Stimulated activated CD8-positive, alpha-beta memory T cell treated with anti-CD3 and anti-CD28 coated beads, Interleukin-12 subunit alpha, Interleukin-12 subunit beta, amount 100 ng/mL, for 1 hour (primary cell): ENCODE measurements at places on chromosomes 1 and 21.

GRCh38 chr21:45142469-45143308, 68.3 kb downstream of the ADARB1 start:
- DNase-seq: no peak

DNA sequence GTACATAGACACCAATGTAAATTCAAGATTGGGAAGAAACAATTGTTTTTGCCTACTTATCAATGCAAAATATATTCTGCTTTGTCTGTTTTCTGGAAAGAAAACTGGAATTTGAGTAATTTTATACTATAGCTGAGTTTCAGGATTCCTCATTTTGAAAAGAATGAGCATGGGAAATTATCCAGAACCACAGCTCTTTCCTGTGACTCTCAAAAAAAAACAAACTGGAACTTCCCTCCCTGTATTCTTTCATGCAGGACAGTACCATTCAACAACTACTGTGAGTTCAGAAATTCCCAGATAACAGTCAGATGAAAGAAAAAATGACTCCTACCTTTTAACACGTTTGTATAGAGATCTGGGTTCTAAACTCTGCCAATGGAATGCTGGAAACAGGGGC, 372.4 kb downstream of the TGFB2 start:
- DNase-seq: no peak

GRCh38 chr21:28454564-28455252, 538.0 kb downstream of the LTN1 start:
- DNase-seq: no peak

- DNase-seq: no peak
These were observed at the start of gene GJA4 for GRCh38 chr1:34792868-34793727. TSS of gene GJA4 (plus strand) at chr1:34792999. CDS start at chr1:34794214, 1,215 bp downstream.

- no peak for DNase-seq
These were observed 50.1 kb downstream of the ATF6 start for GRCh38 chr1:161816201-161816600.

- no peak for DNase-seq
These were observed 520.4 kb upstream of the CXADR start for GRCh38 chr21:16992448-16992847.

DNA sequence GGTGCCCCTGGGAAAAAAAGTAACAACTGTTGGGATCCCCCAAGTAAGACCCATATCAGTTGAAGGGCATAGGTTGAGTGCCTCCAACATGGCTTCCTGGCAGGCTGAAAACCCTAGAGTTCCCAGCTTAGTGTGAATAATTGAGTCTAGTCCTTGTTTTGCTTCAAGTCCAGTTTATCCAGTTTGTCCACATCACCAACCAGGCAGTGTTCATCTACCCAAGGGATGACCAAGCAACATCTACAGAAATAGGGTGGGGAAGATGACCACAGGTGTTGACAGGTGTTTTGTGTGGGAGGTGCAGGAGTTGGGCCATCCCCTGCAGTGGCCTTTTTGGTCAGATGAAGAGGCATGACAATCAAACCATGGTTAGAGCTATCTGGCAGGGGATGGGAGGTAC, 54.3 kb upstream of the ERO1B start:
- DNase-seq: no peak

- DNase-seq: no peak
These were observed 69.0 kb downstream of the VWA5B1 start for GRCh38 chr1:20359451-20360330.

DNA sequence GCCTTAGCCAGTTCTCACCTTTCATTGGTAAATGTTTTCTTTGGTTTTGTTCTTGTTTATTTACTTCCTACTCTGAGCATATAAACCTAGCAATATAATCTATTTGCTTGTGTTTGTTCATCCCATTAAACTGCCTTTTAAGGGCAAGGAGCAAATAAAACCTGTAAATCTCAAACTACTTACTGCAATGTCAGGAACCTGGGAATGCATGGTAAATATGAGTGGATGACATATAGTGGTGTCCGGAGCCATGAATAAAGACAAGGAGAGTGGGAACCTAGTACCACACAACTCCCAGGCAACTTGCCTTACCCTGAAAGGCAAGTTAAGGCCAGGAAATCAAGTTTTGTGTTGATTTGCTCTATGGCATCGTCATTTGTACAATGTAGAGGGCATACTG, 1133.7 kb upstream of the NCAM2 start:
- no peak for DNase-seq

DNA sequence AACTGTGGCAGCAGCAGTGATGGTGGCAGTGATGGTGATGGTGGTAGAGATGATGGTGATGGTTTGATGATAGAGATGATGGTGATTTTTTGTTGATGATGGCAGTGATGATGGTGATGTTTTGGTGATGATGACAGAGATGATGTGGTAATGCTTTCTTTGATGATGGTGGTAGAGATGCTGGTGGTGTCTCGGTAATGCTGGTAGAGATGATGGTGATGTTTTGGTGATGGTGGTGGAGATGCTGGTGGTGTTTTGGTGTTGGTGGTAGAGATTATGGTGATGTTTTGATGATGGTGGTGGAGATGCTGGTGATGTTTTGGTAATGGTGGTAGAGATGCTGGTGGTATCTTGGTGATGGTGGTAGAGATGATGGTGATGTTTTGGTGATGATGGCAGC, 131.6 kb downstream of the NAV1 start:
- DNase-seq: no peak

GRCh38 chr1:148362216-148362611, 120.9 kb downstream of the PPIAL4G start:
- DNase-seq: no peak

DNA sequence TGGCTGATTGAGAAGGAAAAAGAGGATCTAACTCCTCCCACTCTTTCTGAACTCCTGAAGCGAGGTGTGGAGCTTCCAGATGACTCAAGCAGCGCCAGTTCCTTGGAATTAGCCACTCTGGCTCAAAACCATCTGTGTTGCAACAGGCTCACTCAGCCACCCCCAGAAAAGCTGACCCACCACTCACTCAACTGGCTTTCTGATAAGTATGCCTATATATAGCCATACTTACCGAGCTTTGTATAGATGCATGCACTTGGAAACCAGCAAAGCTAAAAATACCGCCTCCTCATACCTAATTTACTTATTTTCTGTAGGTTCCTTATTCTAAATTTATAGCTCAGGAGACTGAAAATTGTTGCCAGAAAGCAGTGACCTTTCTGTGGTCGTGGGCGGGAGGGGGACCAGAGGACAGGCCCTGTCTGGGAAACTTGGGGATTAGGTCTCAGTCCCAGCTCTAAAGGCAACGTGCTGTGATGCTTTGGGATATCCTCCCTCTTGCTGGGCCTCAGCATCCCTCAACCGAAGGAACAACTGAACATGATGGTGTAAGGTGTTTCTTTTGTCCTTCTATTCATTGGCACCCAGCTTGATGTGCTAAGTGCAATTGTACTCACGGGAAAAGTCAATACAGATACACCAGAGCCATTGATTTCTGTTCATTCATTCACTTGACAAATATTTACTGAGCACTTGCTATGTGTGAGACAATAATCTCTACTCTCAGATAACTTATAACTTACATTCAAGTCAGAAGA, 65.7 kb downstream of the NENF start:
- DNase-seq: no peak

GRCh38 chr1:189567890-189568289, 909.8 kb downstream of the BRINP3 start:
- no peak for DNase-seq

DNA sequence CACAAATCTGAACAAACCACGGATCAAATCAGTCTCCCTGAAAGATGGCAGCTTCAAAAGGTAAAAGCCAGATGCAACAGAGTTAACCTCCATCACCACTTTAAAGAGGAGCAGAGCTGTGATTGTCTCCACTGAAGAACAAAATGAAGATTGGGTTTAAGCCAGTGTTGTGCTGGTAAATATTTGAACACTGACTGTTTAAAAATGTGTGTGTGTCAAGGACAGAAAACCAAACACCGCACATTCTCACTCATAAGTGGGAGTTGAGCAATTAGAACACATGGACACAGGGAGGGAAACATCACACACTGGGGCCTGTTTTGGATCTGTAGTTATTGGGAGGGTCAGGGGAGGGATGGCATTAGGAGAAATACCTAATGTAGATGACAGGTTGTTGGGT, 83.9 kb downstream of the ST6GALNAC5 start:
- no peak for DNase-seq

- no peak for DNase-seq
These were observed 9.6 kb downstream of the P3H1 start for GRCh38 chr1:42756956-42757891.

GRCh38 chr1:229535230-229535629, 23.3 kb downstream of the ABCB10 start:
- no peak for DNase-seq

GRCh38 chr1:215617979-215618378, 50.9 kb downstream of the KCTD3 start:
- no peak for DNase-seq

GRCh38 chr1:190373705-190374336, 103.8 kb downstream of the BRINP3 start:
- no peak for DNase-seq

DNA sequence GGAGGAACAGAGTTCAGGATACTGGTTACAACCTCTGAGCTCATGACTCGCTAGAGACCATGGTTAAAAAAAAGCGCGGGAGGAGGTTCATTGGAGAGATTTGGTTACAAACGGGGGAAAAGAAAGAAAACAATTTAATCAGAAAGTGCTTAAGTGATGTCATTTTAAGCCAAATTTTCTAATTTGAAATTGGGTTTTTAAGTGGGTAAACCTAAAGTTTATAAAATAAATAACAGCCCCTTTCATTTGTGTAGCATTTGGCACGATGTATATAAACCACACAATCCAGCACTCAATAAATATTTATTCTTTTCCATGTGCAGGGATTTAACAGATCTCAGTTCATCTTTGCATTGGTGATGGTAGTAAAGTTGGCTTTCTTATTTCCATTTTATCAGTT, 7.0 kb upstream of the DPT start:
- no peak for DNase-seq

DNA sequence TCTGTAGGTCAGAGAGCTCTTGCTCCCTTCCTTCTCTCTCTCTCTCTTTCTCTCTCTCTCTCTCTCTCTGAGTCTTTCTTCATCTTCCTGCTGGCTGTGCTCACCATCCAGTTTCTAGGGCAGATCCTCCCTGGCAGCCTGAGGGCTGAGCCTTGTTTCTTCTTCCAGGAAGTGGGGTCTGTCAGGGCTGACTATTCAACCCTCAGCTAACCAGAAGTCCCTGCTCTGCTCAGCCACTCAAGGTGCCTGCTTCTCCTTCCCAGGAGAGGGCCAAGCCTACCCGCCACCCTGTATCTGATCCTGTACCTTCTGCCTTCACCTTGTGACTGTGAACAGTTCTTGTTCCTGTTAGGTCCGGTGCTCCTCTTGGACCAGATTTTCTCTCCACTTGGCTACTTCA, 107.6 kb upstream of the ETV3 start:
- DNase-seq: no peak

GRCh38 chr1:11157867-11158266, 31.3 kb upstream of the ANGPTL7 start:
- DNase-seq: no peak

DNA sequence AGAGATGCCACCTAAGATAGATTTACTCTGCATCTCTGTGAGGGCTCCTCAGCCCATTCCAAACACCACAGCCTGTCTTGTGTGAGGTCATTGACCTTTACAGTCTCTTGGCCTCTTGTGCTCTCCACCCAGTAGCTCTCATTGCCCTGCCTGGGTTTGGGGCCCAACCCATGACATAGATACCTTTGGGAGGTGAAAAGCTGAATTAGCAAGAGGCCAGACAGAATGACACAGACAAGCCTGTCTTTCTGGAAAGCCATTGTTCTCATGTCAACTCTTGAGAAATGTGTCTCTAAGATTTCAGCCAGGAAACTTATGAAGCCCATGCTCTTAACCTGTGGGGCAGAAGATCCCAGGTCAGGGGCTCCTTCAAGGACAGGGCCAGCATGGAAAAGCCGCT, 18.4 kb upstream of the F3 start:
- DNase-seq: no peak

- DNase-seq: no peak
These were observed 2.1 kb downstream of the HJV start for GRCh38 chr1:146019231-146020057.

GRCh38 chr1:207179036-207179435, 75.0 kb downstream of the C4BPA start:
- no peak for DNase-seq

GRCh38 chr1:89697383-89697782, 64.5 kb downstream of the LRRC8C start:
- DNase-seq: no peak

DNA sequence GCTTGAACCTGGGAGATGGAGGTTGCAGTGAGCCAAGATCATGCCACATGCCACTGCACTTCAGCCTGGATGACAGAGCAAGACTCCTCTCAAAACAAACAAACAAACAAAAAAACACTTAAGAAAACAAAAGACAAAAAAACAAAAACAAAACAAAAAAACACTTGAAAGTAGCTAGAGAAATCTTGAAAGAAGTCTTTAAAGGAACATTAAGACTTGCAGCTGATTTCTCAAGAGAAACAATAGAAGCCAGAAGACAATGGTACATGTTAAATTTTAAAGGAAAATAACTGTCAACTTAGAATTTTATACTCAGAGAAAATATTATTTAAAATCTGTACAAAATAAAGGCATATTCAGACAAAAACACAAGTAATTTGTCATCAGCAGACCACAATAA, 71.3 kb downstream of the HLX start:
- DNase-seq: no peak

GRCh38 chr21:45930792-45931191, 50.8 kb upstream of the COL6A1 start:
- DNase-seq: no peak

GRCh38 chr1:201465698-201466290, 3.2 kb downstream of the PHLDA3 start:
- DNase-seq: no peak

DNA sequence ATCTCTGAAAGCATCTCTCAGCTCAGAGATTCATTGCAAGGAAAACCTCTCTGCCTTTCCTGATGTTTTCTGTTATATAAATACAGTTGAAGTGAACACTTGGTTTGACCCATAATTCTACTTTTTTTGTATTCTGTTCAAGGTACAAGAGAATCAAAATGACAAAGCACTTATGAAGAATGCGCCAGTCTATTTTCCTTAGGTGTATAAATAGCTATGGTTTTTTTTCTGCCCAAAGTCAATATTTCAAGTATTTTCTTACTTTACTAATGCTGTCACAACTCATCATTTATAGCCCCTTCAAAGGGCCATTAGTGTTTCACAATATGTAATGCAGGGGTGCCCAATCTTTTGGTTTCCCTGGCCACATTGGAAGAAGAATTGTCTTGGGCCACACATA, 142.5 kb upstream of the C1orf105 start:
- DNase-seq: no peak

DNA sequence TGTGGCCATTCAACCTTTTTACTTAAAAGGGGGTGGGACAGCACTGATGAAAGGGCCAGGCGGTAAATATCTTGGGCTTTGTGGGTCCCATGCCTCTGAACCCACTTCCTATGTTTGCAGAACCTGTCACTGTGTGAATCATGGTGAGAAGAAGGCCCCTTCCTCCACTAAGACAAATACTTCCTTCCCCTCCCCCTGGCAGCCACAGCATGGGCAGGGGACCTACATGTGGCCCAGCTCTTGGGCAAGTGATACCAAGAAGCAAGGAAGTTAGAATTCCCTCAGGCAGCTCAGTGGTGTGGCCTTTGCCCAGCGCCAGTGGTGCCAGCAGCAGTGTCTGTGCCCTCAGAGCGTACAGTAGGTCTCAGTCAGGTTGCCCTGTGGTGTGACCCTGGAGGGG, 168.6 kb downstream of the TRIM33 start:
- DNase-seq: peak; percentile 26

GRCh38 chr1:66770694-66771093, 18.4 kb downstream of the DYNLT5 start:
- no peak for DNase-seq

GRCh38 chr1:199843861-199844260, 183.6 kb upstream of the NR5A2 start:
- no peak for DNase-seq

GRCh38 chr1:15329104-15329820, 80.4 kb upstream of the EFHD2 start:
- DNase-seq: no peak
